ENCODE measurements at places on chromosomes 16 and 17. TPM values are rescaled to one million over a fixed set of nuclear protein-coding genes. Genes with fewer than 3 reads are reported as not detected.

The EMP2 gene
- 8.5 TPM for total RNA-seq

The DRC7 gene
- total RNA-seq: under 0.01 TPM

The KRT38 gene
- total RNA-seq: not detected

The KCNAB3 gene
- 0.63 TPM for total RNA-seq

The KCNG4 gene
- total RNA-seq: not detected

The SLC38A8 gene
- total RNA-seq: not detected

The RNF157 gene
- total RNA-seq: 2.4 TPM

The SYT17 gene
- under 0.01 TPM for total RNA-seq

The NPIPA5 gene
- 2.0 TPM for total RNA-seq

The PLD6 gene
- total RNA-seq: 2.8 TPM

The ARHGDIG gene
- 0.33 TPM for total RNA-seq

The EVI2A gene
- total RNA-seq: not detected

The CDR2L gene
- total RNA-seq: 49.3 TPM

The TEKT1 gene
- total RNA-seq: not detected

The CALB2 gene
- total RNA-seq: not detected

The INTS2 gene
- total RNA-seq: 7.9 TPM

The KRTAP1-5 gene
- total RNA-seq: not detected

The EME1 gene
- total RNA-seq: 8.1 TPM

The TNK1 gene
- total RNA-seq: 2.6 TPM

The KCNH4 gene
- total RNA-seq: not detected

The SPIRE2 gene
- 5.8 TPM for total RNA-seq

The CCL16 gene
- not detected for total RNA-seq

The RNU2-1 gene
- not detected for total RNA-seq

Data from mesangial cell (primary cell).